ENCODE measurements at places on chromosomes 16 and 17.

DNA sequence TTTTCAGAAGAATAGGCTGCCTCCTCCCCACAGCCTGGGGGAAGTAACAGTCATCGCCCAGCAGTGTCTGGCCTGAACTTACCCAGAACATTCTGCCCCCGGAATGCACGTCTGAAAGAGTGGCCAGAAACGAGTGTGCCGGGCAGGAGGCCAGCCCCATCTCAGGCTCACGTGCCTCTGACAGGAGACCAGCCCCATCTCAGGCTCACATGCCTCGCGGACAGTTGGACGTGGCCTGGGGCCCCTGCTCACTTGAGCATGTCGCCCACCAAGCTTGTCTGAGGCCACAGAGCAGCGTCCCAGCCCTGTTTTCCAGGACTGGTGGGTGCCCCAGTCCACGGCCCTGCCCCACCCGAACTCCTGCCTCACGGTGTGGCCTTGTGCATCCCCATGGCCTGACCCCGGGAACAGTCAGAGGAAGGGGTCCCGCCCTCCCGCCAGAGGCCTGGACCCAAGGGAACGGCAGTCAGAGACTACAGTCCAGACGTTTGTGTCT, 16.3 kb upstream of the CDH15 start:
- DNase-seq: no peak

- DNase-seq: no peak
Observed at GRCh38 chr16:79838496-79839259, 238.1 kb upstream of the MAF start.

DNA sequence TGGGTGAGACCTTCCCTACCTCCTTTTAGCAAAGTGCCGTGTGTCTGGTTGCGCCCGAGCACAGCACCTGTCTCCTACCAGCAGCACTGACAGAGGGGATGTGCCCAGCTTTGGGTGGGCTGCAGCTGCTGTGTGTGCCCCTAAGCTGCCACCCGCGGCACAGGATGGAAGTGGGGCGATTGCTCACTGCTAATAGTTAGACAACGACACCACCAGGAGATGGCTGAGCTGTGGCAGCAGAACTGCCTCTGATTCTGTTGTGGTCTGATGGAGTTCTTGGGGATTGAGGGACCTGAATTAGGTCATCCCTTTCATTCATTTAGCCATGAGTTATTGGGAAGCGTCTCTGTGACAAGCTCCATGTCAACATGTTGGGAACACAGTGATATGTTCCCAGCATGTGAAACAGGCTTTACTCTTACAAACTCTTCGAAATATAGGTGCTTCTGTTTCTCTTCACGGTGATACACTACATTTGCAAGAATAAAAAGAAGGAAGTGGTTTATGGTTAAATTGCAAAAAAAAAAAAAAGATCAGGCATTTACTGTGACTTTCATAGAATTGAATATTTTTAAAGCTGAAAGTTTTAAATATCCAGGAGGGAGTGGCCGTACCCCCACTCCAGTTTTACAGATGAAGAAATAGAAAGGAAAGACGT, 184.4 kb downstream of the MAF start:
- DNase-seq: no peak

DNA sequence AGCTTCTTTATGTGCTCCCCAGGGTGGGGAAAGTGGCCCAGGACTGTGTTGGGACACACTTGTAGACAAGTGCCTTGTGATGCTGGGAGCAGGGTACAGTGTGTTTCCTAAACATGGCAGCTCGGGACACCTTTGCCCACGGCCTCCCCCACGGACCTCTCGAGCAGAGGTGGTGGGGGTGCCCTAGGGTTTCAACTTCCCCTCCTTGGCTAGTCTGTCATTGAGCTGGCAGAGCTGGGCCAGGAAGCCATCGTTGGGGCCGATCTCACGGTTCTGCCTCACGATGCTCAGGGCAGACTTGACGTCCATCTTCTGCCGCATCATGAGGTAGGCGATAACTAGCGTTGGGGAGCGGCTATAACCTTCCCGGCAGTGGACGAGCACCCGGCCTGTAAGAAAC, 9.4 kb downstream of the DUSP3 start:
- DNase-seq: no peak
